ENCODE measurements at places on chromosomes 12 and 14.

- DNase-seq = no peak
Measured at GRCh38 chr12:9756170-9756569, 4.5 kb downstream of the CD69 start.

GRCh38 chr12:17296882-17297281 is 690.9 kb upstream of the LMO3 start:
- no peak for DNase-seq

- no peak for DNase-seq
Measured at GRCh38 chr14:73700325-73700724, 13.9 kb downstream of the PNMA1 start.

GRCh38 chr12:94973221-94973620 is 30.3 kb downstream of the NDUFA12 start:
- DNase-seq = no peak

DNA sequence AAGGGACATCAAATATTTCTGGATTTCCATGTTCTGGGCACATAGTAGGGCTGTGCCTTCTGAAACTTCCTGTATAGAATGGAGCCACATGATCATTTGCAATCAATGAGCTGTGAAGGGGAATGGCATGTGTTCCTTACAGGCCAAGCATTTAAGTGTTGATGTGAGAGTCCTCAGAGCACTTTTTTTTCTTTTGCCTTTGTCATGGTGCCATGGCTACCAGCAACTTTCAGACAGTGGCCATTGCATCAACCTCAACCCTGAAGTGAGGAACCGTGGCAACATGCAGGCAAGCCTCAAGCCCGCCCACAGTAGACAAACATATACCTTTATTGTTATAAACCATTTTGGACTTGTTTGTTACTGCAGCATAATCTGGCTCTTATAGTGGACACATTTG is 948.1 kb downstream of the NRXN3 start:
- no peak for DNase-seq

- DNase-seq = no peak
Measured at GRCh38 chr14:90780519-90780918, 35.7 kb downstream of the TTC7B start.

DNA sequence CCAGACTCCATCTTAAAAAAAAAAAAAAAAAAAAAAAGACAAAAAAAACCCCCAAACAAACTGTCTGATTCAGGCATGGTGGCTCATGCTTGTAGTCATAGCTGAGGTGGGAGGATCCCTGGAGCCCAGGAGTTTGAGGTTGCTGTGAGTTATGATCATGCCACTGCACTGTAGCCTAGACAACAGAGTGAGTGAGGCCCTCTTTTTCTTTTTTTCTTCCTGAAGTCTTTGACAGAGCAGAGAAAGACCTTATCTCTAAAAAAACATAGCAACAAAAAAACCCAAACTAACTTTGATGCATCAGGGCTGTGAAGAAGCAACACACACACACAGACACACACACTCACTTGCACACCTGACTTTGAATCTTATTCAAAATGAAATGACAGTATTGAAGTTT is 7.7 kb upstream of the AMN1 start:
- DNase-seq = no peak

DNA sequence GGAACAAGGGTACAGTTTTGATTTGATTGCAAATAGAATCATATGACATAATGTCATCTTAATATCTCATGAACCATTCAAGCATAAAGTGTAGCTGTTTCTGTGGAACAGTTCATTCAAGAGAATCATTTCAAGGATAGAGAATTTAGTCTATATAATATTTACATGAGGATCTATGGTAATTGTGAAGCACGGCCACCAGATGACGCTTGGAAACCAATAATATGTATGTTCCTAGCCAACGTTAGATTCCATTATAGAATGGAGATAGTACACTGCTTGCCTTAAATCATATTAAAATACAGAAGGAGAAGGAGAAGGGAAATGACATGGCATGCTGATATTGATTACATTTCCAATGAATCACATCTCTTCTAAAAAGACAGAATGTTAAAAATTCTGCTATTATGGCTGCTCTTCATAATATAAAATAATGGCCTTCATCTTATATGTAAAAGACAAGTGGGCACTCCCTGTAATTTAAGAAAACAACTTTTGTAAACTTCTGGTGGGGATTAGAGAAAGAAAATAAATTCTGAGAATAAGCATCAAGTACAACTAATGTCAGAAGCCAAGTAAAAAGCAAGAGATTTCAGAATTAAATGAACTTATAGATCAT is 351.0 kb downstream of the NAV3 start:
- DNase-seq = no peak

DNA sequence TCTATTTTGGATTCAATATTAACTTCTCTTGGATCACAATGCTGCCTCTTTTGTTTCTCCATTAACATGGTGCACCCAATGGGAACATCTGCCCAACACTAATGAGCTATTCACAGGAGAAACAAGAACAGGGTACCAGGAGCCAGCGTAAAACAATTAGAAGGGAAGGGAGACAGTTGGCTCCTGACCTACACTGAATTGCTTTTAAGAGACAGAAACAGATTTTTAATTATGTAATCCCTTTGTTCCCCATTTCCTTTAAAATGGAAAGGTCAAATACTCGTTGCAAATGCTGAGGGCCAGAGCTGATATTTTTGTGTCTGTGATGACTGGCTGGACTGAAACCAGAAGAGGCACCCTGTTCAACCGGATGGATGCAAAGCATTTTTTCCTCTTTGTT is 108.3 kb downstream of the SEC23A start:
- peak; percentile 36 for DNase-seq

DNA sequence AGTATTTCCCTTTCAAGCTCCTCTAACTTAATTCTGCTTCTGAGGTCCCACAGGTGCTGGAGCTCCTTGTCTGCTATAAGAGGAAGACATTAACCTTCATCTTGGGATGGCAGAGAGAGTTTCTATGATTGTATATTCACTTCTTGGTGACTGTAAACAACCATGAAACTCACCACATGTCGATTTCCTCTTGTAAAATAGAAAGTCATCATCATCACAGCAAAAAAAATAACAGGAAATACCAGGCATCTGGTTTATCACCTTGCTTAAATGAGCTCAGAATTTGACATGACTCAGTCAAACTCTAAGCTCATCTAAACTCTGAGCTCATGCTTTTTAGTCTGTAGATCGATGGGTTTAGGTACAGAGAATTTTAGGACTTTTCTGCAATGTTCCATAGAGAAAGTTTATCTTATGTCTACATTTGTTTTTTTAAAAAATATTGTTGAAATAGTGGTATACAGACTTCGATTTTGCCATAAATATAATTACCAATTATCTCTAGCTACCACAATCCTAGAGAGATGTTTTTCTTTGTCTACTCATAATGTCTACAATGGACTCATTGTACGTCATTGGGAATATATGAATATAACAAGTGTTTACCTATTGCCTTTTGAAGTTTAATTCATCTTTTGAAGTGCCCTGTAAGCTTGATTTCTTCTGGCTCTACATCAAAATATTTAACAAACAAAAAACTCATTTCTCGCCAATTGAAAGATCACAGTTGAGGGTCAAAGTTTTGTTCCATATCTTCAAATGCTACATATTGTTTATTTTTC is 58.4 kb downstream of the IGF1 start:
- DNase-seq = no peak

- no peak for DNase-seq
Measured at GRCh38 chr14:77105145-77105939, 7.3 kb downstream of the CIPC start.

DNA sequence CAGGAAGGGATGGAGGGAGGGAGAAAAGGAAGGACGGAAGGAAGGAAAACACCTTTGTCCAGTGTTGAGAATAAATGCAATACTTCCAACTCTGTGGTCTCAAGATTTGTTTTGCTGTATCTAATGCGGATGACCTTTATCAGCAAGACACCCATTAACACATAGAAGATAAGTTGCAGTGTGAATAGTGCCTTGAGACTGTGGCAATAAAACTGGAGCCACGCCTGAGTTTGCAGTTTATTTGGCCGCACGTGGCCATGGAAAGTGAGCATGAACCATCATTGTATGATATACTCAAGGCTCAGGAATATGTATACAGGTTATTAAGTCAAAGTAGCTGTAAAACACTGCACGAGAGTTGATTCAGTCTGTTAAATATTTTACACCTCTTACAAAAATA is 113.6 kb upstream of the EEA1 start:
- DNase-seq = no peak

DNA sequence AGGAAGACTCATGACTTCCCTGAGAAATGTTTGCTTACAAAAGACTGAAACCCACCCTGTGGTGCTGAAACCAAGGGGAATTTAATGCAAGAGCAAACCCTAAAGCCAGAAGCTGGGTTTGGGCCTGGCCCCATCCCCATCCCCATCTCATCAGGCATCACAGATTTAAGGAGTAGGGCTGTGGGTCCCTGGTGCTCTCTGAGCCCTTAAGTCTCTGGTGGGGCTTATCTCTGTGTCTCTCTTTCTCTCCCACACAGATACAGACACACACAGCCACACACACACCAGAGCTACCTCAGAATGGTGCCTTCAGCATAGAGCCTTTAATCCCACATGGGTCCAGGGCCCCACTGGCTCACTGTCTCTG is 237.1 kb downstream of the SLC41A2 start:
- no peak for DNase-seq

GRCh38 chr14:76467711-76468155 is 91.8 kb downstream of the ESRRB start:
- peak; percentile 68 for DNase-seq

GRCh38 chr12:28776220-28776619 is 372.9 kb upstream of the FAR2 start:
- DNase-seq = no peak

GRCh38 chr14:32413967-32414640 is 85.0 kb downstream of the AKAP6 start:
- no peak for DNase-seq

GRCh38 chr14:47155395-47155794 is 503.8 kb upstream of the RPL10L start:
- no peak for DNase-seq

- no peak for DNase-seq
Measured at GRCh38 chr12:94404854-94405253, 54.8 kb downstream of the CEP83 start.

DNA sequence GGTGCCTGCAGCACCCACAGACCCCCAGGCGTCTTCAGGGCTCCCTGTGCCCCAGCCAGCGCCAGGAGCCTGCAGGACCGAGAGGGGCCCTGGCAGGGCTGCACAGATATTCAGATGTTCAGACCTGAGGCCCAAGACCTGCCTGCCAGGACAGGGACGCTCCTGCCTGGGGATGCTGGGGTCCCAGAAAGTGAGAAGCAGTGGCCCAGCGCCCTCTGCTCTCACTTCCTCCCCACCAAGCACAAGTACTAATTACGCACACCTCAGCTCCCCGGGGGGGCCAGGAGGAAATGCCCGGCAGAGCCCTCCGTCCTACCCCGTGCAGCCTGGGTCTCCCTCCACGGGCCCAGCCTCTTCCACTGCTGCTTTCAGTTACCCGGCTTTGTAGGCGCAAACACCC is 28.8 kb upstream of the INF2 start:
- no peak for DNase-seq

DNA sequence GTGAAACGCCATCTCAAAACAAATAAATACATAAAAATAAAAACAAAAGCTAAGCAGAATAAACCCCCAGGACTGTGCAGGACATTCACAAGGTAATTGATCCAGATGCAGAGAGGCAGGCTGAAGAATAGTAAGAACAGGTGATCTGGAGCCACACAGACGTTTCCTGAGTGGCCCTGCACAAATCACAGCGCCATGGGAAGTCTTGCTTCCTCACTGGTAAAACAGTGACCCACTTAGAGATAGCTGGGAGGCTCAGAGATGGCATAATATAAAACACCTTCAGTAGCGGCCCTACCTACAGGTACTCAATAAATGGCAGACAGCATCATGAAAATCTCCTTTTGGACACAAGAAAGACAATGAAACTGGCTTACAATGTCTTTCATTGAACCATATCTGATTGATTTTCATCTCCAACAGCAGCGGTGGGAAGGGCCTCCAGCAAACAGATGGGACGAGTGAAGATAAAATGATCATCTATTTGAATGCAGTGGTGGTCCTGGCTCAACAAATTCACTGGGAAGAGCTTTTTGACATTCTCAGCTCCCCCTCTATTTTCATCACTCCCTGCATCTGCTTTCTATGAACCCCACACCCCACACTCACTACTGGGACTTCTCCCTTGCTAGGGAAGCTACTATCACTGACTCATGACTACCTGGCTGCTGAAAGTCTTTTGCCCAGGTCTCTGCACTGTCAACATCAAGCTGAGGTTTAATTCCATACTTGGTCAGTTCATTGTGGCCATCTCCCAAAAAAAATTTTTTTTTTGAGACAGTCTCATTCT is 63.9 kb downstream of the FOXN3 start:
- no peak for DNase-seq

GRCh38 chr12:18749386-18749957 is 11.6 kb downstream of the CAPZA3 start:
- no peak for DNase-seq

- DNase-seq = no peak
Measured at GRCh38 chr14:95531473-95531872, 3.4 kb upstream of the GLRX5 start.

DNA sequence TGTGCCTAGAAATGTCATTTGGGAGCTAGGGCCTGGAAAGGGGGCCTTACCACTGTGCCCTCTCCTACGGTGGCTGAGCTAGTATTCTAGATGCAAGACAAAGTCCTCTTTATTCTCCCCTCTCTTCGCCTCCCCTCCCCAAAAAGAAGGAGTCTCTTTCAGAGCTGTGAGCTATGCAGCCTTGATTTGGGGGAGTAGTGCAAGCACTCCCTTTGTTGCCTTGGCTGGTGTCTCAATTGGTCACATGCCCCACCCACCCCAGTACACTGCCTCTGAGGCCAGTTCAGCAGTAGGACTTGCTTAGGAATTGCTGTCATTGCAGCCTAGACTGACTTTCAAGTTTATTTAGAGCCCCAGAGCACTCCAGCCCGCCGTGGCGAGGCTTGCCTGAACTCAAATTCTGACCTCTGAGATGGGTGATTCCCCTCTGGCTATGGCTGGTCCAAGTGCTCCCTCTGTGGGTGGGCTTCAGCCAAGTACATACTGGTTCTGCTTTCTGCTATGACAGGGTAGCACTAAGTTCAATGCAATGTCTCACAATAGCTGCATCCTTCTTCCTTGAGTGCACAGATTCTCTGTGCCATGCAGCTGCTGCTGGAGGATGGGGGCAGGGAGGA is 37.0 kb upstream of the FBXO33 start:
- DNase-seq = no peak

DNA sequence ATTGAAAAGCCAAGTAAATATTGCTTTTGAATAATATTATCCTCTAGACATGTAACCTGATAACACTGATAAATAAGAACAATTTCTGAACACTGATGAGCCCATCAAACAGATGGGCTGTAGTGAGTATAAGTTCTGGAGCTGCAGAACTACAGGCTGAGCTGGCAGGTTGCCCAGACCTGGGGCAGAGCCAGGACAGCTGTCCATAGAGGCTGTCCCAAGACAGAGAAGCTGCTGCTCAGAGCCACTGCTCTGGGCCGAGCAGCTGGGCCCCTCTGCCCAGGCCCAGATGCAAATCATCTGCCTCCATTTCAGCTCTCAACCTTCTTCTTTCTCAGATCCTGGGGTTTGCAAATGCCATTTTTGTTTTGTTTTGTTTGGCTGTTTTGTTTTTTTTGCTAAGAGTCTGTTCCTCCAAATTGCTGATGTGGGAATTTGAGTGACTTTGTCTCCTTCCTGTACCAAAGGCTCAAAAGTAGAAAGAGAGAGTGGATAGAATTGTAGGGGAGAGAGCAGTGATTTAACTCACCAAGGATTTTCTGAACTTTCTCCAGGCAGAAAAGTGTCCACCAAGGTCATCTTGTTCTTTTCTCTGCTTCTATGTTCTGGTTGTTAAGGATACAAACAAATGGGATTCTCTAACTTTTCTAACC is 4.0 kb upstream of the TESPA1 start:
- DNase-seq = peak; percentile 70

GRCh38 chr12:12590961-12591360 is 20.7 kb upstream of the CREBL2 start:
- DNase-seq = no peak

- no peak for DNase-seq
Measured at GRCh38 chr12:56657416-56658379, 11.9 kb upstream of the ATP5F1B start.

All from NCI-H1092 (cell line).